ENCODE measurements at places on chromosomes 2 and 18.

DNA sequence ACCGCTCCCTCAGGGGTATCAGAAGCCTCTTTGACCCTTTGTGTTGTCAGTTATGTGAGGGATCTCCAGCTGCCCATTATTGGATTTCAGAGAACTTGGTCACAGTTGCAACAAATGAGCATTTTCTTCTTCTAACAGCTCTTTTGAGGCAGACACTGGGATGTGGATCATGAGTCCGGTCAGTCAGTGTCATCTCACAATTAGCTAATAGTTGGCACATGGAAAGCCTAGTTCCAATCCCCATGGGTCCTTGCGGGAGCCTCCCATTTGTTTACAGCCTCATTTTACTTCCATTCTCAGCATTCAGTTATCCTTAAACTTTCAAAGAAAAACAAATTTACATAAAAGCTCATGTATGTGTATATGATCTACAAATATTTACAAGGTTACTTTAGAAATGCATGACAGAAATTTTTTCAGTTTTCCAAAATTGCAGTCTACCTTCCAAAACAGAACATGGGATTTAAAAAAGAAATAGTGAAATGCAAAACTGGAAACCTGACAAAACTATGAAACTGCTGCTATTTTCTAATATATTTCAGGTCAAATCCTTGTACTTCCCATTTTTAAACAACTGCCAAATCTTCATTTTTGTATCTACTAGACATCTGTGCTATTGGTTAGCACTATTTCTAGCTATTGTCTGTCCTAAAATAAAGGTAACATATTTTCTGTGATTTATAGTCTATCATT lies 547.1 kb upstream of the ZEB2 start:
- no peak for DNase-seq

DNA sequence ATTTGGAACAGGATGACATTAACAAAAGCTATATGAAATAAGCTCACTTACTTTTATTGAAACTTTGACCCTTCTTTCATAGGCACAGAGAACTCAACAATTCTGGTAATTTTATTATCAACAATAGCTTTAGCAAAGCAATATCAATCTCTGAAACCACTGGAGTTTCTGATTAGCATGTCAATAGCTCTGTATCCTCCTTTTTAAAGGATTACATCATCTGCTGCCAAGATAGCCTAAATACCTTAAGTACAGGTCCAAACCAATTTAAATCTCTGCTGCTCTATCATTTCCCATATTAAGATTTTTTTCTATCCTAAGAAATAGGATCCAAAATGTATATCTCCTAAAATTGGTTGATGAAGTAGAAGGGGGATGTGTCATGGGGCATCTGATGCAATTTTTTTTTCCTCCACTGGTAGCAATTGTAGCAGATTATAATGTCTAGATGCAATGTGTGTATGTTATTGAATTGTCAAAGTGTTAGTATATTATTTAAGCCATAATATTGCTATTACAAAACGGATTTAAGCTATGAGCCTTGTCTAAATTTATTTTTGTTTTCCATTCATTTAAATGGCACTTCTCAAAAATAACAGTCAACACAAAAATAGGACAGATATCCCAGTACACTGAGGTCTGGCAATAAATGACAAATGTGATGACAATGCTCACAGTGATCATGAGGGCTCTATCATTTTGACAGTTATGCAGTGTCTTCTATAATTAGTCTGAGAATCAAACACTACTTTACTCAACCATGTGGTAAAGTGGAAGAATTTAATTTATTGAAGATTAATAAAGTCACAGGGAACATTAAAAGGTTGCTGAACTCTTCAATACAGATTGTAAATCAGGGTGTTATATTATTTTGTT lies 328.4 kb downstream of the CDH7 start:
- DNase-seq, result no peak

DNA sequence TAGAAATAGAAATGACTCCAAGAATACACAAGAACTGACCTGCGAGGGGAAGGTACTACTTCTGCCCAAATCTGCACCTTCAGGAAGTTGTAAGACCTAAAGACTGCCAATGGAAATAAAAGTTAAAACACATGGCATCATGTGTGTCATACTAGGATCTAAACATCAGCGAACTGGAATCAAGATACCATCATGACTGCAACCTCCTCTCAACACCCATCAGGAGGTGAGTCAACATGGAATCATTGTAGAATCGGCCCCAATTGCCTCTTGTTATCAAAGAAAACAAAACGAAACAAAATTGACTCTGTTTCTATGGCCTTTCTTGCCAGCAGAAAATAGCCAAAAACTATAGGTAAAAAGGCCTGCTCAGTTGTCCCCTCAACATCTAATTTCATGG lies 15.1 kb downstream of the RDH14 start:
- DNase-seq, result no peak

DNA sequence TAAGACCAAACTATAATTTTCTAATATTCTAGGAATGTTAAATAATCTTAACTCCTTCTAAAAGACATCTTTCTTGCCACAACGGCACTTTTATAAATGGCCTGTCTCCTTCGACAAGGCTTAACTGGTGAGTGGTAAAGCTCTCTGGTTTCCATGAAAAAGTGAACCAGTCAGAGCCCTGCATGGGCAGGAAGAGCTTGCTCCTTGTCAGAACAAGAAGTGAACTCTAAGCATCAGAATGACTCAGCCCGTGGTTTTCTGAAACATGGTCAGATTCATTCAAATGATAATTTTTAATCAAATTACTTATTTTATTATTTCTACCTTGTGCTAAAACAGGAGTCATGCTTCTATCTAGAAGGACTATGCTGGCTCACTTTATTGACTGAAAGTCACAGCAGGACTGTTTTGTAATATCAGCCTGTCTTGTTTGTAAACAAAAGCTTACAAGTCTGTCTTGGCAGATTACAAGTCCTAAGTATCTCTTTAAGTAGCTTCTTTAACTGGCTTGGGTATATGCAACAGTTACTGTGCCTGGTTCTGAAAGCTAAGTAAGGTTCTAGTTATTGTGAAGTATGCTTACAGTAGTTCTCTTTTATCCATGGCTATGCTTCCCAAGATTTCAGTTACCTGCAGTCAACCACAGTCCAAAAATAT lies 245.4 kb downstream of the NAPG start:
- DNase-seq, result no peak

Measured in stimulated activated CD4-positive, alpha-beta T cell treated with anti-CD3 and anti-CD28 coated beads, Interleukin-1b, Interleukin-23, amount 100 ng/mL, for 1 hour (primary cell).